NCI-H82 (cell line): ENCODE measurements at places on chromosomes 13 and 19.
A peak's percentile ranks its signal among the peaks of the same experiment; 100 is the strongest.

DNA sequence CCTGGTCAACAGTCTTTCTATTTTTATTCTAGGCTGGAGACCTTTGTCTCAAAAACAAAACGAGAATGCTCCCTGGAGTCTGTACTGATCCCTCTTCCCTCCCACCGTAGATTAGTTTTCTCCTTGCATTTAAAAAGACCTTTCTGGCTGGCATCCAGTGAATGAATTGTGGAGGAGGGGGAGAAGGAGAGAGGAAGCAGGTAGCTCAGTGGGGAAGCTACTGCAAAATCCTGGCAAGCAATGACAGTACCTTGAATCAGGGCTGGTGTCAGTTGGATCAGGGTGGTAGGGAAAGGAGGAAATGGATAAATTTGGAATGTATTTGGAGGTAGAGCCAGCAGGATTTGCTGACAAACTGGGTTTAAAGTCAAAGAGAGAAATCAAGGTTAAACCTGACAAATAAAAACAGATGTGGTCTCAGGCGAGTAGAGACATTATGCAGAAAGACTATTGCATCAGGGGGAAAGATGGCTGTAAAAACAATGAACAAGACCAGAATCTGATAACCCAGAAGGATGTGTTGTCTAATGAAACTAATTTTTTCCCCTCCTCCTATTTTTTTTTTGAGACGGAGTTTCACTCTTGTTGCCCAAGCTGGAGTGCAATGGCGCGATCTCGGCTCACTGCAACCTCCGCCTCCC lies 3.5 kb upstream of the CYP2S1 start:
- DNase-seq: no peak

DNA sequence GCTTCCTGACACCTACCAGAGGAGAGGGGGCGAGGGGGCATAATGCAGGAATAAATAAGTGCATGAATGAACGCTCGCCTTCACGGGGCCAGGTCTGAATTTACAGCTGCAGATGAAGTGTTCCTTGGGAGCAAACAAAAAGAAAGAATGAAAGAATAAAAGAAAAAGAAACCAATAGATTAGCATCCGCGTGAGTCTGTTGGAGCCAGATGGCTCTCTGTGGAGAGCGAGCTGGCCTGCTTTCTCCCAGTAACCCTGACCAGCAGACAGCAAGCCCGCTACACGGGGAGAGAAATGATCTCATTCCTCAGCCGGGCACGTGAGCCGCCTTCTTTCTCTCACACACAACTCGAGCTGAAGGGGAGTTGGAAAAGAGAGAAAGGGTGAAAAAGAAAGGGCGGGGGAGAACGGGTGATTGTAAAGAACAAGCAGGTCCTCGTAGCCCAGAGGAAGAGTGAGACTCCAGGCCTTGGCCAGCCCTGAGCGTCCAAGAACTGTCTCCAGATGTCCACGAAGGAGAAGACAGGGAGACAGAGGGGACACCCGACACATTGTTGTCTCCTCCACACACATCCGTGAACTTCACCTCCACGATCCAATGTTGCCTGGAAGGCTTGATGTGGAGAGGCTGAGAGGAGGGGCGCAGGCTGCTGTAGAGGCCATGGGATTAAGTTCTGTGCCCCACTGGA lies 81.4 kb downstream of the RNASEH2B start:
- peak; percentile 23 for DNase-seq

- no peak for DNase-seq
Measured at GRCh38 chr13:97267418-97268059, 45.4 kb downstream of the MBNL2 start.

DNA sequence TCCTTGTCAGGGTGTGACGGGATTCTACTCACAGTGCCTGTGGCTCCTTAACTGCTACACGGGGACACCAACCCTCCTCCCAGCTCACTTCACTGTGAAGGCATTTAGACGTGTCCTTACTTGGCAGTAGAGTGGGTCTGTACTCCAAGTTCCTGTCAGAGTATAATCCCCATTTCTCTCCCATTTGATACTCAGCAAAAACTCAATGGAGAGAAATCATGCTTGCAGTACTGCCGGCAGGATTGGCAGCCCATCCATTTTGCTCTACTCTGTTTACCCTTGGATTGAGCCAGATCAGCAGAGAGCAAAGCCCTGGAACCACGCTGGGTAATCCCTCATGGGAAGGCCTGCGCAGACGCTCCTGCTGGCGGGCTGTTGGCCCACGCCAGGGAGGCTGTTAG lies 28.9 kb downstream of the ARL11 start:
- DNase-seq: peak; percentile 94

GRCh38 chr13:56923626-56924140 lies 217.0 kb upstream of the PRR20A start:
- DNase-seq: no peak
